Right ventricle myocardium inferior (tissue), 1 donor: ENCODE measurements at places on chromosomes 12 and 14.

GRCh38 chr14:31207287-31207754 lies 272 bp downstream of the HECTD1 start:
- DNase-seq: no peak

DNA sequence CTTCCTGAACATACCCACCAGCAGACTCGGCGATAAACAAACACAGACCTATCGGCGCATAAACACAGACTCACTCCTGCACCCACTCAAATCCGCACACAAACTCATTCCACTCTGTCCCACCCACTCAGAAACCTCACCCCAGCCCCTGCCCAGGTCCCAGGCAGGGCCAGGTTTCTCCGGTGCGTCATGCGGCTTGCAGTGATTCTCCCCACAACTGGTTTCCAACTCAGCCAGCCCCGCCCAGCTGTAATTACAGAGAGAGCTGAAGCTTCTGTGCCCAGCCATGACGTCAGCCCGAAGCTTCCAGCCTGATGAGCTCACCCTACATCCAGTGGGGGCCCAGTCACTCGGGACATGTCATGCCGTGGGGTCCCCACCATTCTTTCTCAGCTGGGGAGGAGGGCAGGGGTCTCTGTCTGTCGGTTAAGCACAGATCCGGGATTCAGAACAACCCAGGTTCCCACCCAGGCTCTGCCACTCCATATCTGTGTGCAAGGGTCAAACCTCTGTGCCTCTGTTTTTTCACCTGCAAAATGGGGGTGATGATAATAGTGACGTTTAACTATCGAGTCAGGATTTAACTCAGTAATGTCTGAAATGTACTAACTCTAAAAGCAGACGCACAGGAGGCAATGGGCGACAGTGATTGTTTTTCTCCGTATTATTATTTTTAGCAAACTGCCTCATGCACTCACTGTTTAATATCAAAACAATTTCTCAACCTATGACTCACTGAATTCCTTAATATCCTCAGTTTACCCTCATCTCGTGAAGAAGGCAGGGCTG lies 2.3 kb upstream of the HSPB8 start:
- peak; percentile 92 for DNase-seq

DNA sequence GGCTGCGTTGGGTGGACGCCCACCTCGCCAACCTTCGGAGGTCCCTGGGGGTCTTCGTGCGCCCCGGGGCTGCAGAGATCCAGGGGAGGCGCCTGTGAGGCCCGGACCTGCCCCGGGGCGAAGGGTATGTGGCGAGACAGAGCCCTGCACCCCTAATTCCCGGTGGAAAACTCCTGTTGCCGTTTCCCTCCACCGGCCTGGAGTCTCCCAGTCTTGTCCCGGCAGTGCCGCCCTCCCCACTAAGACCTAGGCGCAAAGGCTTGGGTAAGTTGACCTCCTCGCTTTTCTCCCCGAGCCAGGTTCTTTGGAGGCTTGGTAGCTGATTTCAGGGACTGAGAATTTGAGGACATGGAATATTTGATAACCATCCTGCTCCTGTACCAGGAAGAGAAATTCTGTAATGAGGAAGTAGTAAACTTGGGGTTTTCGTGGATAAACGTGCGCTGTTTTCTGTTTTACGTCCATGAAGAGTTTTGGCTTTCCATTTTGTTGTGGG lies 530 bp downstream of the APAF1 start:
- no peak for DNase-seq

GRCh38 chr12:26369588-26369987 lies 174.2 kb downstream of the SSPN start:
- no peak for DNase-seq

- no peak for DNase-seq
Measured at GRCh38 chr12:112382866-112383265, 635 bp upstream of the HECTD4 start.

- DNase-seq: no peak
Measured at GRCh38 chr12:1572731-1573130, 21.6 kb downstream of the FBXL14 start.

DNA sequence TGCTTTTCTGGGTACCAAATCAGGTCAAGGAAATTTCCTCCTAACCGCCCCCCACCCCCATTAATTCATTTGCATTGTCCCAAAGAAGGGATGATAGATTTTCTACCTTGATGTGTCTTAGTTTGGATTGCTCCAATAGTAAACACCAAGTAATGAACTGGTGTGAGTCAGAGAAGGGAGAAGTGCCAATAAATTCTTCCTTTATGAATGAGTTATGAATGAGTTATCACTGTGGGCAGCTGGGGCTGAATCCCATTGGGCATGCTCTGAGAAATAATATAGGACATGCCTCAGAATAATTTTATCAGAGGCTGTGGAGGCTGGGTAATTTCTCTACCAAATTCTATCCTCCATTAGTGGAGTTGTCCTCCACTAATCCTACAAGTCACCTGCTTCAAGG lies 277.9 kb upstream of the FLRT2 start:
- no peak for DNase-seq

GRCh38 chr14:99636487-99636886 lies 8.4 kb upstream of the HHIPL1 start:
- DNase-seq: no peak

GRCh38 chr12:125412506-125412905 lies 347.3 kb downstream of the AACS start:
- no peak for DNase-seq

DNA sequence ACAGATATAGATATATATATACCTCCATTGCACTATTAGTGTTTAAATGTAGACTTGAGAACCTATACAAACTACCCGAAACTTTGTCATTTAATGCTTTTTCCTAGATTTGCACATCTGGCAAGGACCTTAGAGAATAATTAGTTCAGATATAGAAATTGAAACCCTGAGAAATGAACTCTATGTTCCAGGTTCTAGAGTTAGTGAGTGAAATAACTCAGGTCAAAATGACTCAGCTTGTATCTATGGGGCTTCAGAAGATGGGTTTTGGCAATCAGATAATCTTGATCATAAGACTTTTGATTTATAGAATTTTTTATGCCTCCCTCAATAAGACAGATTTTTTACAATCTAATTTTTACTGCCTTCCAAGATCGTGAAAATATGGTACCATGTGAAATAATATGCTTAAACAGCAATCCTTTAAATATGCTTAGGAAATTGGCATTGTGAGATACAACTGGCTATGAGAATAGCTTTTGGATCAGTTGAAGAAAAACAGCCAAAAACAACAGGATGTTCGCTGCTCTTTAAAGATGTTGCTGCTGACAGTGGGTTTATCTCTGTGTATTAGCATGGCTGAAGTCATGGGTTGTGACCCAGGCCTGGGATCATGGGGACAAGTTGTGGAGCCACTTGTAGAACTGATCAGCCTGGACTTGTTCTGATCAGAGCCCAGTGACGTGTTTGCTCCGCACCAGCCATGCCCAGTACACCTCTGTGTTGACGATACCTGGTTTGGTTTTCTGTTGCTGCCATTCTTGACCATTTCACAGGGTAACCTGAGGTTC lies 63.6 kb downstream of the TTLL5 start:
- peak; percentile 63 for DNase-seq

- no peak for DNase-seq
Measured at GRCh38 chr12:65923228-65923627, 98.9 kb downstream of the HMGA2 start.

DNA sequence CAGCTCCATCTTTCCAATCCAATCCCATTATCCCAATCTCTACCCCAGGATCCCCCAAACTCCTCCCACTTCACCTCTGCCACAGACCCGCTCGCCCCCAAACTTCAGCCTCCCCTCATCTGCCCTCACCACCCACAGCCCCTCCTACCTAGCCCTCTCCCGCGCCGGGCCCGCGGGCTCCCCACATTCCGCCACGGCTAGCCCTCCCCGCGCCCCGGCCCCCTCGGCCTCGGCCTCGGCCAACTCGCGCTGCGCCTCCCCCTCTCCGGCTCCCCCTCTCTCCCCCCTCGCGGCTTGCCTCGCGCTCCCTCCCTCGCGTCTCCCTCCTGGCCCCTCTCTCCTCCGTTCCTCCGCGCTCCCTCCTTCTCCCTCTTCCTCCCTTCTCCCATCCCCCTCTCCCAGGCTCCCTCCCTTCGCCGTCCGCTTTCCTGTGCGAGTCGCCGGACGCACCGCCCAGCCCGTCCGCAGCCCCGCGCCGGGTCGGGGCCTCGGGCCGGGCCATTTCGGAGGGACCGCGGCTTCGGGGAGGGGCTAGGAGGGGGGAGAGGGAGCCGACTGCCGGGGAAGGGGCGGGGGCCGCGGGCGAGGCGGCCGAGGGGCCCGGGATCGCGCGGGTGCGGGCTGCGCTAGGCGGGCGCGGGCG lies at the start of gene ATN1:
TSS of gene ATN1 (plus strand) at position 581 of the 643 bp plus-strand sequence. CDS start 6,043 bp downstream, outside the sequence.
- peak; percentile 90 for DNase-seq

- no peak for DNase-seq
Measured at GRCh38 chr12:77742631-77743030, 88.1 kb upstream of the NAV3 start.

- no peak for DNase-seq
Measured at GRCh38 chr12:114481200-114481535, 75.2 kb upstream of the TBX5 start.

DNA sequence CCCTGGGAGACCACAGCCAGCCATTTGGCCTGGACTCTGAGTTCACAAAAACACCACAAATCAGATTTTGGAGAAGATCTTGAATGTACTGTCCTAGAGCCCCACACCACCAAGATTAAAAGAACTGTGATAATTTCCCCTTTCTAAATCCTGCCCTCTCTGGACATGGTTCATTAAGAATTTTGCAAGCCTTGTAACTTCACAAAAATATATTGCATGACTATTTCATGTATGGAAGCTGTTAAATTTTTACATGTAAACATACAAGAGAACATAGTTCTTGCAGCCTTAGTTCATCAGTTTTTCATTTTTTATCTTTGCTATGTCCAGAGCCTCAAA lies 97.0 kb downstream of the SCARB1 start:
- no peak for DNase-seq

- no peak for DNase-seq
Measured at GRCh38 chr12:113022563-113023297, 33.8 kb upstream of the DTX1 start.

- DNase-seq: no peak
Measured at GRCh38 chr12:53479331-53479730, 19.9 kb downstream of the MAP3K12 start.

- no peak for DNase-seq
Measured at GRCh38 chr14:101962503-101962874, 1.9 kb upstream of the DYNC1H1 start.

DNA sequence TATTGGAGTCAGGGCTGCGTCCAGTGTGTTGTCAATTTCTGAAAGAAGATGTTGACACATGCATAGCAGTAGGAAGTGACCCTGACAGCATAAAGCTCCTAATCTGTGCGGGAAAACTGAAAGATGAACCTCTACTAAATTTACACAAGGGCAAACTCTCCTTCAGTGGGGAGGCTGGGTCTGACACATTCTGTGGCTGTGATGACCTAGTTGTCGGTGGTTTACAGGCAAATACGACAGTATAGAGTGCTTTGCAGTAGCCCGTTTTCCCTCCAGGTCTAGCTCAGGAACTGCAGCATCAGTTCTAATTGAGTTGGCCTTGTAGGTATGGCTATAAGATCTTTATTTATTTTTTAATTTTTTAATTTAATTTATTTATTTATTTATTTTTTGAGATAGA lies 14.8 kb upstream of the GABARAPL1 start:
- DNase-seq: no peak

DNA sequence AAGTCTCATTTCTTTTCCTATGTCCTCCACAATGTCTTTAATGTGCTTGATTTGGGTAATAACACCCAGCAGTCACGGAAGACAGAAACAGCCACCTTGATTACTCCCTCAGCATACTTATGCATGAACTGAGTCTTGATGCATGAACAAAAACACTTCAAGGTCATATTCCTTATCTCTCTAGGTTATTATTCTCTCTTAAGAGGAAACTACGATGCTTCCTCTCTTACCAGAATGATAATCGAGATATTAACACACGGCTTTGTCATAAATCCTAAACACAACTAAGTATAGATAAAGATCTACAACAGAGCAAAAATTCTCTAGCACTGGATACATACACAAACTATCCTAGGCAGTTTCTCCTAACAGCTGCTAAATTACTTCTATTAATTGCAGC lies 583.5 kb upstream of the ATP2B1 start:
- no peak for DNase-seq

DNA sequence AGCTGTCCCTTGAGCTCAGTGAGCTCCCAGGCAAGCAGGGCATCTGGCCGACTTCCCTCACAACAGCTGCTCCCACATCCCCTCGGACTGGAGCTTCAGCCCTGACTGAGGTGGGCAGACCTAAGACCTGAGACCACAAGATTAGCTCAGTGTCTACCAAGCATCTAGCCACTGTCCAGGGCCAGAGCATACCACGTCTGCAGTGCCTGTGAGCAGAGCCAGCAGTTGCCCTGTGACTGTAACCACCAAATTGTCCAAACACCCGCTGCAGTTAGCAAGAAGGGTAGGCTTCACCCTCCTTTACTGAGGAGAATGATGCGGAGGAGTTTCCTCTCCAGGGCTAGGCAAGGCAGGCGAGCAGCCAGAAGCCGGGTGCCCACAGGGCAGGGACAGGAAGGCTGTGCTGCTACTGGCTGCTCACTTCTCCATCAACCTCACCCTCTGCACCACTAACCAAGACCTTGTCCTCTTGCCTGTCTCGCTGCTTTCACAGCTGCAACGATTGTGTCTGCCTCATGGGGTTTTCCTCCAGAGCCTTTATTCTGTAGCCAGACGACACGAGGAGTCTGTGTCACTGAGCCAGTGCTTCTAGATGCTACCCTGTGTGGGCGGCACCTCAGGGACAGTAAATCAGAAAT lies 53.9 kb downstream of the ANAPC7 start:
- DNase-seq: peak; percentile 57

- DNase-seq: no peak
Measured at GRCh38 chr14:33617154-33617553, 333.7 kb downstream of the EGLN3 start.

GRCh38 chr14:74586681-74587362 lies 25.2 kb downstream of the LTBP2 start:
- DNase-seq: no peak

DNA sequence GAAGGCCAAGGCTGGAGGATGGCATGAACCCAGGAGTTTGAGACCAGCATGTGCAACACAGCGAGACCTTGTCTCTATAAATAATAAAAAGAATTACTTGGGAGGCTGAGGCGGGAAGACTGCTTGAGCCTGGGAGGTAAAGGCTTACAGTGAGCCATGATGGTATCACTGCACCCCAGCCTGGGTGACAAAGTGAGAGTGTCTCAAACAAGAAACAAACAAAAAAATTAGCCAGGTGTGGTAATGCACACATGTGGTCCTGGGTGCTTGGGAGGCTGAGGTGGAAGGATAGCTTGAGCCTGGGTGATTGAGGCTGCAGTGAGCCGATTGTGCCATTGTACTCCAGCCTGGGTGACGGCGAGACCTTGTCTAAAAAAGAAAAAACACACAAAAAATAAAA lies 1.7 kb upstream of the GPRC5A start:
- no peak for DNase-seq

- no peak for DNase-seq
Measured at GRCh38 chr12:130205495-130205894, 43.2 kb downstream of the FZD10 start.
